Right ventricle myocardium superior (tissue), 1 donor: ENCODE measurements at places on chromosomes 6 and 20. TPM values are rescaled to one million over a fixed set of nuclear protein-coding genes. Genes with fewer than 3 reads are reported as not detected.

- no peak for DNase-seq
Observed at GRCh38 chr20:59308493-59309201, 8.2 kb downstream of the EDN3 start.

DNA sequence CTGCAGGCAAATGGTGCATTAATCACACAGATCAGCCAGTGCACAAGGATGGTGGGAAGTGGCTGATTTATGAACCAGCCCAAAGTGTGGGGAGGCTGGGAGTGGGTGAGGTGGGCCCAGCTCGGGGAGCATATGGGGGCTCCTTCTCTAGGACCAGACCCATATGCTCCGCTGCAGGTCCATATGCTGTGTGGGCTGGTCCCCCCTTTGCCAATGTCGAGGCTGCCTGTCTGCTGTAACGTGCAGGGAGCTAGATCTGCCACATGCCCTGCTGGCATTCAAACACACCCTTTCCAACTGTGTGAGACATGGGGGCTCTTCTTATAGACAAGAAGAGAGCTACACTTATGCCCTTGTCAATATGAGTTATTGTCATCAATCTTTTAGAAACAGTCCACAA lies 566.3 kb downstream of the DHX35 start:
- no peak for DNase-seq

DNA sequence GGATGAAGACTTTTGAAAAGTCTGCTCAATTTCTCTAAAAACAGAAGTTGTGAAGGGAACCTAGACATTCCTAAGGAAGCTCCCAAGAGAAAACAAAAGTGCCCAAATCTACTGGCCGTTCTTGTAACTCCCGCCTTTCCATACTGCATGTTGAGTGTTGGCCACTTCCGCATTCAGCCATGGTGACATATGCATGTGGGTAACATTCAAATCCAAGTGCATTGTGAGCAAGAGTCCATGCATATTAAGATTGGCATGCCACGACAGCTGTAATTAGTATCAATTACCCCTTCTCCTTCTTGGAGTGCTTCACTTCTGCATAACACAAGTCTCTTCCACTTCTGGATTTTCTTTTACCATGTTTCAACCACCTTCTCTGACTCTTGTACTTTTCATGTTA lies 8.4 kb downstream of the SLC35D3 start:
- DNase-seq: no peak

GRCh38 chr6:157853018-157853805 lies 30.2 kb downstream of the SNX9 start:
- no peak for DNase-seq

GRCh38 chr6:134520181-134521115 lies 202.5 kb upstream of the SGK1 start:
- no peak for DNase-seq

- no peak for DNase-seq
Observed at GRCh38 chr6:130118236-130118635, 99.9 kb downstream of the L3MBTL3 start.

GRCh38 chr6:112037783-112038216 lies 16.1 kb upstream of the CCN6 start:
- peak; percentile 79 for DNase-seq

DNA sequence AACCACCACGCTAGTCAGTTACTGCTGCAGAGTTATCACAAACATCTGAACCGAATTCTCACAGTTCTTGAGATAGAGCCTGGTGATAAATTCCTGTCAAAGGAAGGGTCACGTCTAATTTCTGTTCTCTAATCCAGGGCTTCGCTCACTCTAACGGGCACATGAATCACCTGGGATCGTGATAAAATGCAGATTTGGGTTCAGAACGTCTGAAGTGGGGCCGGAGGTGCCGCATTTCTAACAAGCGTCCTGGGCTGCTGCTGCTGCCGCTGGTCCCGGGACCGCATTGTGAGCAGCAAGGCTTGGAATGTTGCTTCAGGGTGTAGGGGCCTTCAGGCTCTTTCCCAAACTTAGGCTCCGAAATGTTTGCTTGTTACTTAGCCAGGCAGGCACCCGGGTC lies 264.1 kb downstream of the CDC5L start:
- no peak for DNase-seq

- no peak for DNase-seq
Observed at GRCh38 chr20:26279238-26279637, 582.6 kb upstream of the ZNF337 start.

DNA sequence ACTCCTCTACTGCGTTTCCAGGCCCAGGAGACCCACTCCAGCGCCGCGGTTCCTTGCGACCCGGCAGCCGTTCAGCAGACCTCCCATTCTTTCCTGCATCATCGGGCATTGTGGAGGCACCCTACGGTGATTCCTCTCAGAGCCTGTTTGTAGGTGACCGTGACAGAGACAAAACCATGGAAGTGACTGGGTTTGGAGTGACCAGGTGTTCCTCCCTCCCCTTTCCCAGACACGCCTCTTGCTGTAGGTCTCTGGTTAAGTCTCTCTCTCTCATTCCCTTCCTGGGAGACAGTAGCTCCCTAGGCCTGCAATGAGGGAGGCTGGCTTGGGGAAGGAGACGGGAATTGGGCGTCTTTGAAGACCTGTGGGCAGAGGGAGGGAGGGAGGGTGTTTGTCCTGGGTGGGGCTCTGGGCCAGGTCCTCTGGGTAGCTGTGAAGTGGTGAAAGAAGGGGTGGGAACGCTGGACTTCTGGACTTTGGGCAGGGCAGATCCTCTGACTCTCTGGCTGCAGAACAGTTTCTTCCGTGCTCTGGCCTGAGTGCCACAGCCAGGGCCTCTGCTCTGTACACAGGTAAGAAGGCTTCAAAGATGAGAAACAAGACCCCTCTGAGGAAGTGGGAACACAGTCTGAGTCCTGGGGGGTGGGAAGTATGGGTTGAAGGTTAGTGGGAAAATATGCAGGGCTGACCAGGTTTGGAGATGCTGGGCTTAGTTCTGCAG lies 763 bp downstream of the KLC4 start:
- DNase-seq: no peak

DNA sequence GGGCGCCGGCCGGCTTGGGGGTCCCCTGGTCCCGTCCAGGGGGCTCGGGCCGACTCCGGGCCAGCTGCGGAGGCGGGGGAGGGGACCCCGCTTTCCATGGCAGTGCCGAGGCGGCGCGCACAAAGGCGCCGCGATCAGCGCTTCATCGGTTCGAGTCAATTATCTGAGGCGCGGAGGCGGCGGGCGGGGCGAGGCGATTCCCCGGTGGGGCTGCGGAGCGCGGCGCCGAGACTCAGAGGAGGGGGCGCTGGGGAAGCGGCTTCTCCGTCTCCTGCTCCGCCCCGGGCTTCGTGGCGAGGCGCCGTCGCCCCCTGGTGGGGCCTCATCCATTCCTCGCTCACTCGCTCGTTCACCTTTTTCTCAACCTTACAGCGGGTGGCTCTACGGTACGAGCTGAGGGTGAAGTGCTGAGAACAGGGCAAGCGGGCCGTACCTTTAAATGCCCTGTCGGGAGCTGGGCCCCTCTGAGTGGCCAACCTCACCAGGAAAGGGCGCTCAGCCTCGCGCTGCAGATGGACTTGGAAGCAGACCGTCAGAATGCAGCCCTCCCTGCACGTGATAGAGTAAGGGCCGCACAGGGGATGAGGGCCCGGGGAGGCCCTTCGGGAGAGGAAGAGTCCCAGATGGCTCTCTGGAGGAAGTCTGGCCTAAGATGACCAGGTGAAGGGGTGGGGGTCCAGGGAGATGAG lies 39.9 kb downstream of the SLC52A3 start:
- peak; percentile 72 for DNase-seq

GRCh38 chr6:49570474-49571079 lies 20.1 kb downstream of the C6orf141 start:
- no peak for DNase-seq

- no peak for DNase-seq
Observed at GRCh38 chr6:93896081-93896480, 476.7 kb upstream of the EPHA7 start.

GRCh38 chr20:20491110-20491783 lies 123.3 kb downstream of the INSM1 start:
- DNase-seq: no peak

GRCh38 chr6:138162111-138162954 lies 594 bp downstream of the ARFGEF3 start:
- no peak for DNase-seq

- DNase-seq: no peak
Observed at GRCh38 chr6:84139311-84139710, 88.1 kb downstream of the CEP162 start.

GRCh38 chr6:34059136-34059731 lies 86.7 kb downstream of the GRM4 start:
- DNase-seq: no peak

DNA sequence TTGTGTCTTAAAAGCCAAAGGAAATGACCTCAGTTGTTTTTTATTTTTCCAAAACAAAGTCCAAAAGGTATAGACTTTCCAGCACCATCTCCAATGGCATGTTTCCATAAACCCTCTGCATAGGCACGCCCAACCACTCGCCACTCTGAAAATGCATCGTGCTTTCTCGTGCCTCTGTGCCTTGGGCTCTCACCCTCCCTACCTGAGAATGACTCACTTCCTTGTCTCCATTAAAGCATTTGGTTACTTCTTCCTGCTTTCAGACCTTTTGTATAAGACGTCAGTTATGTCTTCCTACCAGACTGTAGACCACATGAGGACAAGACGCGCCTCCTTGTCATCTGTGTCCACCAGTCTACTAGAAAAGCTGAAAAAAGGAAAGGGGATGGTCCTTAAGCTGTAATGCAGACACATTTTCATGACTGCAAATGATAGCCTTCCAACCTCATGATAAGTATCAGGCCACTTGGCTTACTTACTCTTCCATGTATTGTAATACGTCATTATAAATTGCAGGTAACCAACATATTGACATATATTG lies 61.2 kb upstream of the CDYL start:
- DNase-seq: no peak

DNA sequence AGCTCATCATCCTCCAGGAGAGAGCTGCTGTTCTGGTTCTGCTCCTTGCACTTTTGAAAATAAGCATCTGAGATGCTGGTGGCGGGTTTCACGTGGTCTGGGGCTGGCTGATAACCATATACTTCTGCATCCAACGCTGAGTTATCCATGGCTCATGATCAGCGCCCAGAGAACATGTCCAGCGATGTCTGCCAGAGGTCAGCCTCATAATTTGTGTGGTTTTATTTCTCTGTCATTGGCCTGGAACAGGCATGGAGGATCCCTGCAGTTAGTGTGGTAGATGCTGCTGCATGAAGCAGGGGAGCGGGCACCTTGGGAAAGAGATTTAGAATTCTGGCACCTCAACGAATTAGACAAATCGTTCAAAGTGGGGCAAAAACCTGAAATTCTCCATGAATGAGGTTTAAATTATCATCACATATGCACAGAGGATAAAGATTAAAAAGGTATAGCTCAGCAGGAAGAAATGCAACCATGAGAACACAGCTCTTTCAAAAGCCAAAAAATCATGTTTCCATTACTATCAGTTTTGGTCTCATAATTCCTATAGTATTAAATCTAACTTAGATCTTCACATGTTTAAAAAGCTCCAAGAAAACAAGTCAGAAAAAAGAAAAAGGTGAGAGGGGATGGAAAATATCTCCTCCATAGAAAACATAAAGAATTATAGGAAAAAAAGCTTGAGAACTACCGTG lies 157.2 kb downstream of the SOD2 start:
- no peak for DNase-seq

- no peak for DNase-seq
Observed at GRCh38 chr6:141483598-141484061, 649.1 kb upstream of the GJE1 start.

GRCh38 chr20:52958211-52958610 lies 13.9 kb upstream of the TSHZ2 start:
- DNase-seq: no peak

DNA sequence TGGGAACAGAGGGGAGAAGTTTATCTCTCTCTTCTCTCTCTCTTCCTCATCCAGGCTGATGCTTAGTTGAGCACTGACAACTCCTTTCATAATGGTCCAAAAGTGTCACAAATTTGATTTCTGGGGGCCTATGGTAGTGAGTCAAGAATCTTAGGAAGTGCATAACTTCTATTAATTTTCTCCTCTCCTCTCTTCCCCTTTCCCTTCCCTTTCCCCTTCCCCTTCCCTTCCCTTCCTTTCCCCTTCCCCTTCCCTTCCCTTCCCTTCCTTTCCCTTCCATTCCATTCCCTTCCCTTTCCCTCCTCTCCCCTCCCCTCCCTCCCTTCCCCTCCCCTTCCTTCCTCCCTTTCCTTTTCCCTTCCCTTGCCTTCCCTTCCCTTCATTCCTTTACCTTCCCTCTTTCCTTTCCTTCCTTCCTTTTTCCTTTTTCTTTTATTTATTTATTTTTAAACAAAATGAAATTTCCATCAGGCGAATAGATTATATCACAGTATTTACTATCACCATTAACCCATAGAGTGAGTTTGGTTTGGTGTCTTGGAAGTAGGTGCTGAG lies 56.9 kb upstream of the JAG1 start:
- DNase-seq: no peak

Gene FOXA2
- total RNA-seq: not detected

Gene HLA-DRB1
- 27.5 TPM for total RNA-seq

Gene COMMD7
- 47.8 TPM for total RNA-seq

Gene TMEM200A
- total RNA-seq: not detected

Gene NRM
- total RNA-seq: 3.2 TPM

Gene TBXT
- not detected for total RNA-seq

Gene RNASET2
- total RNA-seq: 12.3 TPM

Gene DPPA5
- total RNA-seq: not detected

Gene CDH4
- 0.05 TPM for total RNA-seq

Gene SLC17A2
- not detected for total RNA-seq

Gene RIMS1
- 0.91 TPM for total RNA-seq

Gene FAXC
- not detected for total RNA-seq

Gene MUC22
- 0.19 TPM for total RNA-seq

Gene DAAM2
- 13.0 TPM for total RNA-seq
